ENCODE measurements at places on chromosomes 11 and 22.

GRCh38 chr22:47596176-47596690 lies 833.8 kb downstream of the TBC1D22A start:
- no peak for DNase-seq

DNA sequence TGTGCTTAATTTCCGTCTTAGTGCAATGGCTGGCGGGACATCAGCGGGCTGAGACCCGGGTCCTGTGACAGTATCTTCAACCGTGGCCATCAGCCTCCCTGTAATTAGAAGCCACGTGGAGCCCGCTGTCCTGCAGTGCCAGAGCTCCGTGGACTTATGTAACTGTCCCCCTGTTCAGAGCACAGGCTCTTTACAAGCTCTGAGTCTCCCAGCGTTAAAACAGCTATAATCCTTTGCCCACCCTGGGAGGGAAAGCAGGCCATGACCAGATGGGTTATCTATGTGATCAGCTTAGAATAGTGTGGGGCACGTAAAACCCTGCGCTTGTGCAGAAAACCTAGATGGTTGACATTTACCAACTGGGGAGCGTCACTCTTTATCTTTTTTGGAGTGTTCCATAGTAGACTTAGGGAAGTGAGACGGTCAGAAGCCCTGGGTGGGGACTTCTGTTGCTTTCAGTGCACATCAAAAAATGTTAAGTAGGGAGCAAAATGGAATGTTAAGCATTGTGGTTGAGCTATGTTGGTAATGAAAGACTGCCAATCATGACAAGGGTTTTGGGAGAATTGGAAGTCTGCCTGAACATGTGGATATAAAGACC lies 103.5 kb upstream of the CADM1 start:
- no peak for DNase-seq

GRCh38 chr11:63507511-63507910 lies 1.6 kb downstream of the LGALS12 start:
- no peak for DNase-seq

DNA sequence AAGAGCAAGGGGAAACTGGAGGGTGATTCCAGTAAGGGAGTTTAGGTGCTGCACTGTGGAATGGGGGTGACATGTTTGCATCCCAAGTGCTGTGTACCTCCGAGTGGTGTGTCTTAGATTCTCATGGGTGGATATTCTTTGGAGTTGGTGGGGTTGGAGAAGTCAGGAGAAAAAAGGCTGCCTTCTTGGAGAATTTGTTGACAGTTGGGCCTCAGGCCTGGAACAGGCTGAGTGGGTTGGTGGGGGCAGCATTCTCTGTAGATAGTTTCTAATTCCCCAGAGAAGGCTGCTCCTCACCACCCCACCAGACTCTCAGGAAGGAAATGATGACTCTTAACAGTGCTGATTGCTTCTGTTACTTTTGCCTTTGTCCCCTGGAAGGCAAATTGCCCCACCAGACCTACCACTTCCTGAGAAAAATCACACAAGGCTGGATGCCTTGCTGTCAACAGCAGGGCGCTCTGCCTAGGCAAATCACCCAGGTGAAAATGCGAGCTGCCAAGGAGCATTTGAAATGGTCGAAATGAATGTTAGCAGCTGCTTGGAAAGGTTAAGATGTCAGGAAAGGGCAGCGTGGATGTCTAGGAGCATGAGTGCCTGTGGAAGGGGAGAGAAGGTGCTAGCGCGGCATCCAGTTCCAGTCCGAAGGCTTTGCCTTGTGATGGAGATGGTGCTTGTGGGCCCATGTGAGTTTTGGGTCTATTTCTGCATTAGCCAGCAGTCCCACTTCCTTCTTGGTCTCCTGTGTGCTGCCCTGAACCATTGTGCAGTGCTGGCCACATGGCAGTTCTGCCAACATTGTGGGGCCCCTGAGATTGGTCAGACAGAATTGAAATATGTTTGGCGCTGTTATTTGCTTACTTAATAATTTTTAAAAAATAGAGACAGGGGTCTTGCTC lies 29.7 kb upstream of the SORL1-AS1 start:
- no peak for DNase-seq

All from esophagus squamous epithelium (tissue), 5 donors.